CD4-positive, alpha-beta T cell treated with Interleukin-15 for 1 hour (primary cell): ENCODE measurements at places on chromosomes 16 and 17.
A peak's percentile ranks its signal among the peaks of the same experiment; 100 is the strongest.

DNA sequence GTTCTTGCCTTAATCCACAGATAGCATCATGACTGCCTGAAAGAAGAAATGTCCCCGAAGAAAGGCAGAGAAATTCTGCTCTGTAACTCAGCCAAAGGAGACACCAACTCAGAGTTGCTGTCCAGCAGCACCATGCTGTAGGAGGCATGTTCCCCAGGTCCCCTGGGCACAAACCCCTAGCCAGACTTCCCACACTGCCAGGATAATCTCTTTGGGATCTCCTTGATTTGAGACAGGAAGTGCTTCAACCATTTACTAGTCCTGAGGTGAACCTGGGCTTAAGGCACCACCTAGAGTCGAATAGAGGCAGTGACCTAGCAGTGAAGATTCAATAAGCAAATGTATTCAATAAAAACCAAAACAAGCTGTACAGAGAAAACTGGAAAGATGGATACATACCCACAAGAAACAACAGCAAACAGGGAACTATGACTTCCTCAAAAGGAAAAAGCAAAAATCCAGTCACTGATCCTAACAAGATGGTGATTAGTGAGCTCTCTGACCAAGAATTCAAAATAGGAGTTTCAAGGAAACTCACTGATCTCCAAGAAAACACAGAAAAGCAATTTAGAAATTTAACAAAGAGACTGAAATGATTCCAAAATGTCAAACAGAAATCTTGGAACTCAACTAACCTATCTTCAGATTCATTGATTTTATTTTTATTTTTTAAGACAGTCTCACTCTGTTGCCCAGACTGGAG lies 5.7 kb downstream of the OR4D2 start:
- peak; percentile 40 for DNase-seq

- DNase-seq: no peak
Observed at GRCh38 chr17:40369923-40370322, 5.4 kb upstream of the GJD3 start.

- no peak for DNase-seq
Observed at GRCh38 chr17:77597418-77598240, 360.9 kb upstream of the TNRC6C start.

GRCh38 chr17:83051396-83052240 lies 27.8 kb upstream of the METRNL start:
- peak; percentile 98 for DNase-seq

DNA sequence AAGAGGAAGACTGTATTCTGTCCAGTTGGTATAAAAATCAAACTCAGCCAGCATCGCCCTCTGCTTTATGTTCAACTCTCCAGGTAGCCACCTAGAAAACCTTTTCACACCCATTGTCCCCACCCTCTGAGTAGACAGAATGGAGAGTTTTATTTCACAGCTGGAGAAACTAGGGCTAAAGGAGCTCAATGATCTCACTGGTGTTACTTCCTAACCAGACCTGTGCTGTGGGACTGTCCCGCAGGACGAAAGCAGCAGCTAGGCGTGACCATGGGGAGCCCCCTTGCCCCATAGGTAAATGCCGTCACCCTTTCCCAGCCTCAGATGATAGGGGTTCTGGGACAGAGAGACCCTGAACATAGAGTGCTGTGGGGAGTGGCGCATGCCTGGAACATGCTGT lies 67.7 kb downstream of the CYLD start:
- DNase-seq: no peak

- DNase-seq: no peak
Observed at GRCh38 chr16:73214825-73215677, 167.1 kb upstream of the ZFHX3 start.

- DNase-seq: no peak
Observed at GRCh38 chr16:53664724-53665345, 38.8 kb downstream of the RPGRIP1L start.

DNA sequence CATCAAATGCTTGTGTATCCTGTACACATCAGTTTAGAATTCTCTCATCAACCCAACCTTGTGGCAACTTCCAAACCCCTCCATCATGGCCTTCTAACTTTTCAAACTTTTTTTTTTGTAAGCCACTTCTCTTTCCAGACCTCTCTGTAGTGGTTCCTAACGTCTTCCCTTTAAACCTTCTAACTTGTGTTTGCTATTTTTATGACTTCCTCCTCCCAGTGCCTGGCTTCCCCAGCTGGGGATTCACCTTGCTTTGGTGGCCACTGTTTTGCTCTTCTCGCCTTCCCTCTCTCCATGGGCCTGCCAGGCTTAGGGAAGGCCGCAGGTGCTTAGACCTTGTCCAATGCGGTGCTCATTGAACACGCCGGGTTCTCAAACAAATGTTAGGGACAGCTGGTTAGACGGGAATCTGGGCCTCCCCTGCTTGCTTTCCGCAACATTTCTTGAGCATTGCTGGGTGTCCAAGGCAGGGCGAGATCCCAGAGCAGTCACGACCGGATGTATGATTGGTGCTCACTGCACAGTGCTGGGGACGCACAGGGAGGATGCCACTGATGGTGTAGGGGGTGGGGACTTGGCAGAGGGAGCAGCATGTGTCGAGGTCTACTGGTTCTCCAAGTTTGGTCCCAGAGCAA lies 1.1 kb upstream of the XYLT2 start:
- no peak for DNase-seq

- DNase-seq: no peak
Observed at GRCh38 chr16:84795329-84796053, 24.3 kb upstream of the CRISPLD2 start.

- DNase-seq: no peak
Observed at GRCh38 chr17:40153603-40154236, 13.4 kb downstream of the CASC3 start.

GRCh38 chr17:7548585-7549400 lies at the start of gene TNFSF12:
Gene TNFSF12 (plus strand): TSS chr17:7549058. CDS start chr17:7549154, 96 bp downstream.
- DNase-seq: peak; percentile 32

DNA sequence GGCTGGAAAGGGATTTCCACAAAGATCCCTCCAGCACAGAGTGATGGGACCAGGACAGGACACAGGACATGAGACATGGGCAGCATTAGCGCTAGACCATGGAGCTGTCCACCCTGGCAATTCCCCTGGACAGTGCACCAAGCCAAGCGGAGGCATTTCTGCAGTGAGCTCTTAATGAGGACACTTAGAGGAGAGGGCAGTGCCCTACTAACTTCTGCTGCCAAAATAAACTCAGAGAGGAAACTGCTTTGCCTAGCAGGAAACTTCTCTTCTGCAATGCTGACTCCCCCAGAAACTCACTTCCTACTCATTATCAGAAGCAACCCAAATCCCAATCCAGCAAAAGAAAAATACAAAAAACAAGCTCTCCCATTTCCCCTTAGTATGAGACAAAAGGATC lies 119.2 kb downstream of the HS3ST2 start:
- no peak for DNase-seq

- no peak for DNase-seq
Observed at GRCh38 chr17:5516060-5516792, 29.9 kb downstream of the MIS12 start.

DNA sequence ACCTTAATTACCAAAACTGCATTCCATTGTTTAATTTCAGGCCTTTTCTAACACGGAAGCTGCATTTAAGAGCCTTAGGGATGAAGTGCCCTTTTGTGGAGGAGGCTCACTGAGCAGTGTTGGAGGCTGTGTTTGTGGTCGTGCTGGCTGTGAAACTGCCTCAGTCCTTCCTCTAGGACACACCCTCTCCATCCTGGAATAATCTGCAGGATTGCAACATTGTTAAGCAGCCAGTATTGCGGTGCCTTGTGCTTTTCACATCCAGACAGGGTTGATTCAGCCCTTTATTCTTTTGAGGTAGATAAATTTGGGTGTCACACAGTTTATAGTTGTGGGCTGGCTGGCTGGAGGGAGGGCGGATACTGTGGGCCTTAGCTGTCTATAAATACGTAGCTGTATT lies 141.6 kb downstream of the CDRT15L2 start:
- no peak for DNase-seq

DNA sequence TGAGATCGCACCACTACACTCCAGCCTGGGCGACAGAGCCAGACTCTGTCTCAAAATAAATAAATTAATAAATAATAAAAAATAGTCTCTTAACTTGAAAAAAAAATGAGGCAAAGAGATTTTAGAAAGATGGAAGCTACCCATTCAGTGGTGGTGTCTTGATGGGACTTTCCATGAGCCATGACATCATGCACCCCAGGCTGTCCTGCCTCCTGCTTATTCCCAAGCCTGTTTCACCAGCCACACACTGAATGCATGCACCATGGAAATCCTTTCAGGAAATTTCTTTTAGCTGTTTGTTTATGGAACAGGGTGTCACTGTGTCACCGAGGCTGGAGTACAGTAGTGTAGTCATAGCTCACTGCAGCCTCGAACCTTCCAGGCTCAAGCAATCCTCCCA lies 8.9 kb upstream of the DLX3 start:
- no peak for DNase-seq

GRCh38 chr16:54509456-54509855 lies 222.9 kb upstream of the IRX3 start:
- no peak for DNase-seq

DNA sequence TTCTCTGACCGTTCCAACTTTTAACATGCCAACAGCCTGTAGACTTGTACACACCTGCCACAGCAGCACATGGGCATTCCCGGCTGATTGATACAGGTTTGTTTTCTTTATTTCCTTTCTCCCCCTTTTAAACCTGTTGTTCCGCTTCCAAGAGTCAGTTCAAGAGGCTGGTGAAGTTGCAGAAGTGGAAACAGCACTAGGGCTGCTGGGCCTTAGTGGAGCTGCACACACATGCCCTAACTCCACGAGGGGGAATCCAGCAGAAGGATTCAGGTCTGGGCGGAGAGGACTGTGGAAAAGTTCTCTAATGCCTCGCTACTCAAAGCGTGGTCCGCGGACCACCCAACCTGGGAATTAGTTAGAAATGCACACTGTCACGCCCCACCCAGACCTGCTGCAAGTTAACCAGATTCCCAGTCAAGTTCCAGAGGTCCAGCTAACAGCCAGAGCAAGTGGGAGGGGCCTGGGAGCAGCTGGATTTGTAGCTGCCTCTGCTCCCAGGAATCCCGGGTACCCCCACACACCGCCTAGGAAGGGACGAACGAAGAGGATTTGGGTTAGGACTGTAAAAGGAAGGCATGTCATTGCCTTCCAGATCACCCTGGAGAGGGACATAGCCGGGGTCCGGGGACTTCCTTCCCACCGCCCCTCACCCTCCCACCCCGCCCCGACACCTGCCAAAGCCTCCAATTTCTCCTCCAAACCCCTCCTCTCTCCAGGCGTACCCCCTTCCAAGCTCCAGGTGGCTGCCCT lies 542 bp downstream of the SLC39A11 start:
- no peak for DNase-seq

GRCh38 chr16:51440131-51440889 lies 289.2 kb upstream of the SALL1 start:
- DNase-seq: no peak

DNA sequence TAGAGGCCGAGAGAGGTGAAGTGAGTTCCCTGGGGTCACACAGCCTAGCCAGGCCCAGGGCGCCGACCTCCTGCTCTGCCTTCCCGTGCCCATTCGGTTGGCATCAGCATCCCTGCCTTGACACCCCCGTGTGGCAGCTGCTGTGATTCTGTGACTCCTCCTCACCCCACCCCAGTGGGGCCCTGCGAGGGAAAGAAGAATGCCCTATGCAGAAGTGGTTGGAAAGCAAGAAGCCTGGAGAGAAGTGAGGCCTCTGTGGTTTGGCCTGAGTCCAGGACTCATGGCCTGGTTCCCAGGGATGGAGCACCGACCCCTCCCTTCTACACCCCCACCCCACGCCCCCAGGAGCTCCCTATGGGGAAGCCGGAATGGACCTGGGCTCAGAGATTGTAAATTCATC lies 296.2 kb downstream of the SEC14L1 start:
- DNase-seq: peak; percentile 56
